ENCODE measurements at places on chromosomes 7 and 10. TPM values are rescaled to one million over a fixed set of nuclear protein-coding genes. Genes with fewer than 3 reads are reported as not detected.
A peak's percentile ranks its signal among the peaks of the same experiment; 100 is the strongest.

DNA sequence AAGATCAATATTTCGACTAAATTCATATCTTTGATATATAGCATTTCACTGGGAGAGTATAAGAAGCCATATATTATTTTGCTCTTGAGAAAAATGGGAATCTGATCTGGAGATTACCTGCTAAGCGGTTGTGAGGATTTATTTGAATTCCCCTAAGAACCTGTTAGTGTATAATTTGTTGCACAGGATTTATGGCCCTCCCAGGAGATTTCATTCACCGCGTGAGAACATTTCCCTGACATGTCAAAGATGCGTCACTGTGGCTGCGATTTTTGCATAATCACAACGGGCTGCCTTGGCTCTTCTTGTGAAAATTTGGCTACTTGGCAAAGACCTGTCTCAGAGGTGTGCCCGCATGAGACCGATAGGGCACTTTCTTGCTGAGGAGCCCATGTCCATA, 184.7 kb upstream of the PFKP start:
- DNase-seq: no peak

Gene METTL27
- 0.23 TPM for total RNA-seq

GRCh38 chr10:66931949-66932343, 6.1 kb downstream of the LRRTM3 start:
- DNase-seq: no peak

Gene TSPAN15
- total RNA-seq: 0.66 TPM

- no peak for DNase-seq
These were observed 51.5 kb downstream of the ANKMY2 start for GRCh38 chr7:16594061-16594460.

GRCh38 chr7:156668130-156668741, 27.7 kb downstream of the RNF32 start:
- DNase-seq: no peak

- DNase-seq: no peak
These were observed 26.1 kb upstream of the CTNNA3 start for GRCh38 chr10:67722113-67722512.

GRCh38 chr10:80046629-80047441, 31.6 kb upstream of the TMEM254 start:
- peak; percentile 63 for DNase-seq

DNA sequence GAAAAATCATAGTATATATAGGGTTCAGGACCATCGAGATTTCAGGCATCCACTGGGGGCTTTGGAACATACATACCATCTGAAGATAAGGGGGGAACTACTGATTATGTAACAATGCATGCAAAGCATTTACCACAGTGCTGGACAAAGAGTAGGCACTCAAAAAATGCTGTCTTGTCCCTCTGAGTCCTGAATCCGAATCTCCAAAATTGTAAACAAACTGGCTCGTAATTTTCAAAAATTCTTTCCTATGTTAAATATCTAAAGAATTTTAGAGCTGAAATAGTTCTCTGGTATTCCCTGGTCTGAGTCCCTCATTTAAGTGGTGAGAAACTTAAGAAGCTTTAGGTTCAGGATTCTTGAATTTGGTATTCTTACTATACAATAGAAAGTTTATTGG, 167.8 kb upstream of the ASAH2 start:
- DNase-seq: no peak

Gene PCLO
- total RNA-seq: not detected

GRCh38 chr10:14429043-14429700, 98.4 kb upstream of the FRMD4A start:
- DNase-seq: no peak

- DNase-seq: no peak
These were observed 56.0 kb downstream of the NKX6-2 start for GRCh38 chr10:132729810-132730572.

DNA sequence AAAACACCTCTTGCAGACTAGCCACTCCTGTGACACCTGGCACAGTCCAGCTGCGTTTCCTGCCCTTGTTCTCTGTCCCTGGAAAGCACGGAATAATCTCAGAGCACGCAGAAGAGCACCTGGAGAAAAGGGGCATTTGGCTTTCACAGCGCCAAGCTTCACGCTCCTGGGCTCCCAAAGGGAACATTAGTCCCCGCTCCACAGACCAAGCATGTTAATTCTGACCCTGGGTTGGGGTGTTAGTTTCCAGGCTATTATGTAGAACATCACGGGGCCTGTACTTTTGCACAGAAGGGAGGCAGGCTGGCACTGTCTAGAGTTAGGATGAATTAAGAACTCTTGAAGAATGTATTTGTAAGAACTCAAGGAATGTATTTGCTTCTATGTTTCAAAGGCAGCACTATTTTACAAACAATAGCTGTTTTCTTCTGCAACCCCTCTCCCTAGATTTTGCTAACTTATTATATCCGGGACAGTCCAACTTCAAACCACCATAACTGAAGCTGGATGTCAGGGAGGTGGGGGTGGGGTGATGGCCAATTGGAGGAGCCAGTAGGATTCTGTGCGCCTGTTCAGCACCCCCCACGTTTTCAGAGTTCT, 62.2 kb upstream of the TRIM8 start:
- no peak for DNase-seq
